KG1 (cell line): ENCODE measurements at places on chromosomes 16 and 17.

DNA sequence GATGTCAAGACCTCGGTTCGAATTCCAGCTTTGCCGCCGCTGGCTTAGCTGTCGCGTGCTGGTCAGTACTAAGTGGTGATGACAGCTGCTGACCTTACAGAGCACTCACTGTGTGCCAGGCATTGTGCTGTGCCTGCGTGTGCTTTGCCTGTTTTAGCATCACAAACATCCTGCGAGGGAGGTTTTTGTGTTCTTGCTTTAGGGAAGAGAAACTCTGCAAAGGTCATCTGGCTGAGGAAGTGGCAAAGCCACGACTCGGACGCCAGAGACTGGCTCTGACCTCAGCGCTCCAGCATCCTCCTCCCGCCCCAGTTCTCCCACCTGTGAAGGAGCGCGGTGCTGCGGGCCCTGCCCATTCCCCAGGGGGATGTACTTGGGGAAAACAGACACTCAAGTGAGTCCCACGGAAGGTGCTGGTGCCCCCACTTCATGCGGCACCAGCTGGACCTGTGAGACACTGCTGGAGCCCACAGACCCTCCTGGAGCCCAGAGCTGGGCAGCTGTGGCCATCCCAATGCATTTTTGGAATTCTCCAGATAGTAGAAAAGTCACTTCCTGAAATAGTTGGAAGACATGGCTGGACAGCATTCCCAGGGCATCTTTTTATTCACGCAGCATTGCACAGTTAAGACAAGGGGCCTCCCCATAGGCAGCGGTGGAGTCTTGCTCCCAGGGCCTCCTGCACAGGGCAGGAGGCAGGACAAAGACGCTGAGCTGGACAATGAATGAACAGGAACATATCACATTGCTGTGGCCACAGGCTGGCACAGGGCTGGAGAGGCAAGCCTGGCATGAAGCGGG lies 20.0 kb upstream of the HERPUD1 start:
- no peak for DNase-seq

DNA sequence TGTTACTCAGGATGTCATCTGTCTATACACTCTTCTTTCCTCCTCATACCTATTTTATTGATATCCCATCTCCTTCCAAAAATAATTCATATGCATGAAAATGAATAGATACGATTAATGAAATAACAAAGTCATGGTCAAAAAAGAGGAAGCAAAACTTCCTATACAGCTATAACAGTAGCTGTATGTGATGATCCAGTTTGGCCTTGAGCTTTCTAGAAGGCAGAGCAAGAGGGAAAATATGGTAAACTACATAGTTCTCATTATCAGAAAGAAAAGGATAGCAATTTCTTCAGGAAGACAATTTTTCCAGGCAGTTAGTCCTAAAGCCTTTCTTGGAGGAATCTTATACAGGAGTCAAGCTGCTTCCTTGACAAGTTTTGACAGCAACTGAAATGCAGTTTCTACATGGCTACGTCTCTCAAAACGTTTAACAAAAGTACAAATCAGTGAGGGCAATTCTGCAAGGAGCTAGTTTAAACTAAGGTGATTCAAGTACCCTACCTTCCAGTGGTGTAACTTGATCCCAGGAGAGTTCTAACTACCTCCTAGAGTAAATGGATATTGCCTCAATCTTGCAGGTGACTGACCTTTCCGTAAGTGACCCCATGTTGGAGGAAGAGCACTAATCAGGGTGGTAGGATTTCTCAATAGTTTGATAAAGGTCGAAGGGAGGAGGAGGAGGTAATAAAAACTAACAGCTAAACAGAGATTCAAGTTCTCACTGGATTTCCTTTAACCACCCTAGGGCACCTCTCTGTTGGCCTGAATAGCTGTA lies 1.0 kb downstream of the SPAG5 start:
- DNase-seq: no peak

DNA sequence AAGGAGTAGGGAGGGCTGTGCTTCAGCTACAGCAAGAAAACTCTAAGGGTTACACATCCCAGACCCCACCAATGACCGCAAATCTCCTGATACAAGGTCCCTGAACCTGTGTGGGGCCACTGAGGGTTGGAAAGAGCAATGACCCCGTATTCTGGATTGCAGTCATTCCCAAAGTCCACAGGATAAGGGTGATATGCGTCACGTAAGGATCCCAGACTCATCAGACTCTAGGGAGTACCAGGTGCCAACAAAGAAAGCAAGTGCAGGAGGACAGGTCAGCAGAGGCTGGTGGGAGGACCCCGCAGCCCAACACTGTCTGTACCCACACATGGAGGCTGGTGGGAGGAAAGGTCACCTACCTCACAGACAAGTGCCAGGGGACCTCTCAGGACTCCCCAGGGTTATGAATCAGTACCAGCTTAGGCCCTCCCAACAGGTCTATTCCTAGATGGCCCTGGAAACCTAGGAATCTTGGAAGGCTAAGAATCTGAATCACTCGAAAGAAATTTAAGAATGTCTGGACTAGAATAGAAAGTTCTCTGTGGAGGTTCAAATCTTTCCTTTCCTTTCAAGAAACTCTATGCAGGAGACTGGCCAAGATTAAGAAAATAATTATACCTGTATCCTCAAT lies 16.2 kb downstream of the PITPNA start:
- DNase-seq: no peak

- DNase-seq: no peak
These were observed 12.9 kb downstream of the BANP start for GRCh38 chr16:87964049-87964659.

DNA sequence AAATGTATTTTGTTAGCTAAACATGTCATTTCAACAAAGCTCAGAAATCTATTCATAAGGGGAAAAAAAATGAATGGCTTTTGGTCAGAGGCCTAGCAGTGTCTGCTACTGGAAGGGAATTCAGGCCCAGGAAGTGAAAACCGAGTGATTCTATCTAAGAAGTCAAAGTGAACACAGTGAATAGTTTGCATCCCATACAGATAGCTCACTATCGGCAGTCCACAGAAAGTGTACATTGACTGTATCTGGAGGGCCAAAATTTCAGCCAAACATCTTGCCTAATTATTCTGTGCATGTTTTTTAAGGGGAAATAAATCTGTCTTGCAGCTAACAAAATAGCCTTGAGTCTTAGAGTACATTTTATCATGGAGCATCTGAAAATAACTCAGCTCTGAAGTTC lies 214.4 kb upstream of the CACNG5 start:
- no peak for DNase-seq

DNA sequence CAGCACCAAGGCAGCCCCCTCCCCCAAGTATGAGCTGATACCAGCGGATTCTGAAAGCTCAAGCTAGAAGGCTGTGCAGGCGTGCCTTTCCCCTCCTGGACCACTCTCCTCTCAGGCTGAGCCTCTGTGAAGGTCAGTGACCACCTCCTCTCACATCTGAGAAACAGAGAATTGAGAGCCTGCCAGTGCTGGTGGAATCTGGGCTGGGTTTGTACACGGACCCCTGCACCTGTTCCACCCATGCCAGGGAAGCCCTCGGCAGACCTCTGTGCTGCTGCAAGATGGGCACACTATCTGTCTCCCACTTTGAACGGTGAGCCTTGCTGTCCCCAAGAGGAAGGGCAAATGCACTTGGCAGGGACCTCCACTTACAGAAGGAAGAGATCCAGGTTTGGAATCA lies 54.7 kb upstream of the SDK2 start:
- DNase-seq: no peak

- DNase-seq: no peak
These were observed 376.4 kb downstream of the SLC39A11 start for GRCh38 chr17:72715906-72716572.

- no peak for DNase-seq
These were observed 4.9 kb upstream of the IL32 start for GRCh38 chr16:3060339-3061127.

- no peak for DNase-seq
These were observed 12.2 kb upstream of the CBX4 start for GRCh38 chr17:79851461-79851817.

GRCh38 chr16:72311426-72311825 lies 139.5 kb upstream of the PMFBP1 start:
- no peak for DNase-seq

DNA sequence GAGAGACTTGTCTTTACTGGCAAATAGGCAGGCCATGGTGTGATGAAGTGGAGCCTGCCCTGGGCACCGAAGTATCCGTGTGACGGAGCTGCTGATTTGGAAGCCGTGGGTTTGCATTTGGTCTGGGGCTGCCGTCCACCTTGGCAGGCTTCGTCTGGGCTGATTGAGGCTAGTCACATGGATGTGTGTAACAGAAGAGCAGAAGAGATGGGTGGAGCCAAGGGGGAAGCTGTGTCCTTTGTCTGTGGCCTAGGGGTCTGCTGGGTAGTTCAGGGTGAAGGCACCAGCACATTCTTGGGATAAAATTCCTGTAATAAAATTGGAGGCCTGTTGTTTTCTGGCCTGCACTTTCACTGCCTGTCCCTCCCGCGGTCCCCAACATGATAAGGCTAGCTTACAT lies 106.1 kb downstream of the AATF start:
- DNase-seq: no peak

- no peak for DNase-seq
These were observed 268.8 kb upstream of the RPL38 start for GRCh38 chr17:73934696-73935095.

DNA sequence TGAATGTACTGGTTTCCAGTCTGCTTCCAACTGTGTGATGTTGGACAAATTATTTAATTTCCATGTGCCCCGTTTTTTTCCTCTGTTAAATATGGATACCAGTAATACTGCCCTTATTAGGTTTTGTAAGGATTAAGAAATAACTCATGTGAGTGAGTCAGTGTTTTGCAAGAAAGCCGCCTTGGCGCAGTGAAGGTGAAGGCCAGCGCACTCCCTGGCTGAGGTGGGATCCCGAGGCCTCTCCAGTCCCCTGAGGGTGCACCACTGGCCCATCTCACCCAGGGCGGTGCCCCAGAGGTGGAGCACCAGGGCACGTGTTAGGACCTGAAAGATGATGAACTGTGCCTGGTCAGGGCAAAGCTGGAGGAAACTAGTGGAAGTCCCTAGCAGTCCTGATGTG lies 43.5 kb downstream of the PHKB start:
- DNase-seq: no peak

GRCh38 chr17:77598241-77598620 lies 360.3 kb upstream of the TNRC6C start:
- no peak for DNase-seq

GRCh38 chr16:85027349-85027957 lies at the start of gene KIAA0513:
TSS of gene KIAA0513 (plus strand) at chr16:85027795. CDS start at chr16:85067072, 39,277 bp downstream.
- peak; percentile 96 for DNase-seq

DNA sequence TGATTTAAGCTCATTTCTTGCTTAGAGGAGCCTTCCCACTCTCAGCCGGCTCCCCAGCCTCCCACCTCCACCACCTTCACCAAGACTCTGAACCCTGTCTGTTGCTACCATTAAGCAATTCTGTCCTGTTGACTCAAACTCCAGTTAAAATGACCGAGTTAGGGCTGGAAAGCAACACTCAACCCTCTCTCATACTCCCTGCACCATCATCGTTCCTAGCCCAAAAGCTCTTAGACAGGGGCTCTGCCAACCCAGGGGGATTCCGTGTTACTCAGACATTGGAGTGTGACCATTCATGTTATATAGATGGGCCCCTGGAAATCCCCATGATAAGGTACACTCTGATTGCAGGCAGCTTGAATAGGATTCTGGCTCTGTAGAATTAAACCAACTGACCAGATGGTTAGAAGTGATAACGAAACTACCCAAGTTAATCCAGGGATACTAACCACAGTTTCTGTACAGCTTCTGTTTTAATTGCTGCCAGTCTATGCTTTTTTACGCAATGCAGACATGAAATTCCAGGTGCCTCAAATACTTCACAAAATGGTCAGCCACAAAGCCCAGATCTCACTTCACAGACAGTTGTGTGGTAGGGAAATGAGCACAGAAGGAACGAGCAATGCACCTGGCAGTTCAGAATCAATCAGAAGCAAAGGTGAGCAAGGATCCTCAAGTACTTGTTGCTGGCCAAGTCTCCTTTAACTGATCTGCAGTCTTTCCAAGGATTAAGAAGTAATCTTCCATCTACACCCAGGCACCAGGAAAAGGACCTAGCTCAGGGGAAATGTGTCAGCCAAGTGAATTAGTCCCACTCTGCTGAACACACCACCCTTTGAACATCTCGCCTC lies 2.1 kb downstream of the SSTR2 start:
- no peak for DNase-seq

DNA sequence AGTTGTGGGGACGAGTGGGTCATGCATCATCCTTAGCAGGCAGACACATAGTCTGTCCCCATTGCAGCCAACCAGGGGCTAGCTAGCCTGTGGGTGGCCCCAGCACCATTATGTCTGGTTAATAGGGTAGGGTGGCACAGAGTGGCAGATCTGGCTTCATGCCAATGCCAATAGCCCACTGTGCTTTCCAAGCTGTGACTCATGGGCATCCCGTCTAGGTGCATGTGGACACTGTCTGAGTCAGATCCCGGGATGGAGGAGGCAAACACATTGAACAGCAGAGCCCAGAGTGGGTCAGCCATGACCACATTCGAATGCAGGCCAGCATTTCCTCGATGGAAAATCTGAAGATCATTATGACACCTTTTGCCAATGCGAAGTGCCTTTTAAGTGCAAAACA lies 2.5 kb downstream of the HS3ST2 start:
- no peak for DNase-seq

DNA sequence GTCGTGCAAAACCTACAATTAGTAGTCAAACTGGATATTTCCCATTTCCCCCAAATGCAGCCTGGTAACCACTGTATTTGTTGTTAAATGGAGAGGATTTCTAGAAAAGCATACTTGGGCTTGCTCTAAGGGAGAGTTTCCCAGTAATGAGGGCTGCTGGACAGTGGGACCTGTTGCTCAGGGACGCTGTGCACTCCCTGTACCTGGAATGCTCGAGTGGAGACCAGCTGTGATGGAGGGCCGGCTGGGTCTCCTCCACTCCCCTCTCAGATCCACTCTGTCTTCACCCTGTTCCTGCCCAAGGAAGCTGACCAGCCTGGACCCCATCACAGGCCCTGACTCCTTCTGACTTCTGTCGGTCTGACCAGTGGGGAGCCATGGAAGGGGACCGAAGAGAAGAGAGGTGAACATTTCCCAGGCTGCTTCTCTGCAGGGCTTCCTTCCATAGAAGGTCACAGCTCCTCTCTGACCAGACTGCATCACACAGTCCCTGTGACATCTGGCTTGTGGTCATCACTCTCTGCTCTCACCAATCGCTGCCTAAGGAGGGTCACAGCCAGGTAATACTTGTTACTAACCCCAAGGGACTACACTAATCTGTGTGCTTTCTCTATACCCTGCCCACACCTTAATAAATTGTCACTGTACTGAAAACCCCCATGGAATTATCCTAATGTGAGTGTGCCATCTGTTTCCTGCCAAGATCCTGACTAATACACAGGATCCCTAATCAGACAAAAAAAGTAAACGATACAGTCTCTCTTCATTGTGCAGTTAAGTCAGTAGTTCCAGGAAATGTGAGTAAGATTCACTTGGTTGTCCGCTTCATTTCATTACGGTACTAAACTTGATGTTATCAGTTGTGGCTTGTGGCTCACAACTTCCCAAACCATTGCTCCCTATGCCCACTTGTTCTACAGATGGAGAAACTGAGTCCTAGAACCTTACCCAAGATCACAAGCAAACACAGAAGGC lies 102.4 kb downstream of the CCT6B start:
- no peak for DNase-seq
